Left cardiac atrium (tissue), 4 donors: ENCODE measurements at places on chromosomes 11 and 22. TPM values are rescaled to one million over a fixed set of nuclear protein-coding genes. Genes with fewer than 3 reads are reported as not detected.
A peak's percentile ranks its signal among the peaks of the same experiment; 100 is the strongest.

The JHY gene
- 3.9 TPM for total RNA-seq

- DNase-seq: peak; percentile 66
Measured at GRCh38 chr22:36144886-36145541, 15.5 kb downstream of the APOL3 start.

DNA sequence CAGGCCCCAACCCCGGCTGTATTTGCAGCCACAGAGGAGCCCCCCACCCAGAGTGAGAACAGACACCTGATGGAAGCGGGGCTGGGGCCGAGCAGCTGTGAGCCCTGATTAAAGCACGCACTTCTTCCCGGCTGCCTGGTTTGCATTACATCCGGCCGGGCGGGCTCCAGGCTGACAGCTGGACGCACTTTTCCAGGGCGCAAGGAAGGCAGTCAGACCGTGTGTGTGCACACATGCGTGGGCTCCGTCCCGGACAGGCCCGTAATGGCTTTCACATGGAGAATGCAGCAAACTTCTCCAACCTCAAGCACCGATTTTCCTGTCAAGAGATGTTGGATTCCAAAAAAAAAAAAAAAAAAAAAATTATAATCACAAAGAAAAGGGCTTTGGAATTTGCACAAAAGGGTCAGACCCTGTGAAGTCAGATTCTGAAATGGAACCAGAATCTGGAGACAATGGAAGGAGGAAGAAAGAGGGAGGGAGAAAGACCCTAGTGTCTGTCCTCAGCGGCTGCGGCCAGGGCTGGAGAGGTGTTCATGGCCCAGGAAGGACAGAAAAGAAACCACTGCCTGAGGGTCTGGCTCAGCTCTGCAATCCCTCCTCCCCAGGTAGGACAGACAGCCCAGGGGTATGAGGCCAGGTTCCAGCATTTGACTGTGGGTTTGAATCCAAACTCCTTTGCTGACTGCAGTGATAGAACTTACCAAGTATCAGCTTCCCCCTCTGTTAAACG lies 365.5 kb downstream of the MN1 start:
- DNase-seq: peak; percentile 73

- DNase-seq: no peak
Measured at GRCh38 chr22:31893460-31893859, 50.9 kb upstream of the YWHAH start.

GRCh38 chr22:48106715-48107259 lies 1344.3 kb downstream of the TBC1D22A start:
- no peak for DNase-seq

DNA sequence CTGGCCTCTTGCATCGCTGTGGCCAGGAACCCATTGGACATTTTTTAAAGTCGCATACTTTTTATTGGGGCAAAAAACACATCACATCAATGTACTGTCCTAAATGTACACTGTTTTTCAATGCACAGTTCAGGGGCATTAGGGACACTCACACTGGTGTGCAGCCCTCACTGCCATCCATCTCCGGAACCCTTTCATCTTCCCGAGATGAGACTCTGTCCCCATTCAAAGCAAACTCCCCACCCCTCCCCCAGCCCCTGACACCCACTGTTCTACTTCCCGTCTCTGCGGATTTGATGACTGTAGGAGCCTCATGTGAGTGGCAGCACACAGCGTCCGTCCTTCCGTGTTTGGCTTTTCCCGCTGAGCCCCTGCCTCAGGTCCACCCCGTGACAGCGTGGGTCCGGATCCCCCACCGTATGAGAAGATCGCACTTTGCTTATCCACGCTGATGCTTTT lies 41.8 kb upstream of the TH start:
- DNase-seq: peak; percentile 16

DNA sequence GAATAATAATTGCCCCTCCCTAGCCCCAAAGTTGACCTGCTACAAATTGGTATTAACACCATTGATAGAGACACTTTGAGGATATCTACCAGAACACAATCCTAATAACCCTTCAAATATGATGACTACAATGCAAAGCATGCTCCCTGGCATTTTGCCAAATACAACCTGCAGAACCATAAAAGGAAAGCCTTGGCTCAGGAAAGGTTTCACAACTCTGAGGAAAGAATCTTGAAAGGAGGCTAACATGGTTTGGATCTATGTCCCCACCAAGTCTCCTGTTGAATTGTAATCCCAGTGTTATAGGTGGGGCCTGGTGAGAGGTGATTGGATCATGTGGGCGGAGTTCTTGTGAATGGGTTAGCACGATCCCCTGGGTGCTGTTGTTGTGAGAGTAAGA lies 140.4 kb upstream of the ARHGAP42 start:
- no peak for DNase-seq
